Vagina (tissue), 2 donors: ENCODE measurements at places on chromosomes 3 and 15. TPM values are rescaled to one million over a fixed set of nuclear protein-coding genes. Genes with fewer than 3 reads are reported as not detected.

- no peak for DNase-seq
These were observed 844.5 kb downstream of the TBL1XR1 start for GRCh38 chr3:176352716-176353334.

- DNase-seq, result no peak
These were observed 5.1 kb downstream of the PDCD10 start for GRCh38 chr3:167729591-167729990.

GRCh38 chr3:132788301-132788671, 66.1 kb upstream of the NPHP3 start:
- DNase-seq, result no peak

DNA sequence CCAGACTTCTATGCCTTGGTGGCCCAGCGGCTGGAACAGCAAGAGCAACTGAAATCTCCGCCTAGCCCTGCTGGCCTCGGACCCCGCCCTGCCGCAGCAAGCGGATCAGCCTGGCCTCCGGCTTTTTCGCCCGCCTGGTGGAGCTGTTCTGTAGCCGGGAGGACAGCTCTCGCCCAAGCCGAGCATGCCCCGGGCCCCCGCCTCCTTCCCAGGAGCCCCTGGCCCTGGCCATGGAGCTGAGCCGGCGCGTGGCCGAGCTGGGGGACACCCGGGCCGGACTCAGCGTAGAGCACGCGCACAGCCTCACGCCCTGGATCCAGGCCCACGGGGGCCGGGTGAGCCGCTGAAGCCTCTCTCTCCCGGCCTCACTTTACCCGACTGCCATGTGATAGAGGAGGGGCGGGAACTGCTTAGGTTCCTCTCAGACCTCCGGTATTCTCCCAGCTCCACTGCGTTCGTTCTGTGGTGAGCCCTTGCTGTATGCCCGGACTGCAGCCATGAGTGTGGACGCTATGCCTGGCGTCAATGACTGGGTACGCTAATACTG, 24.1 kb upstream of the MRPL3 start:
- no peak for DNase-seq

GRCh38 chr3:85304360-85304964, 345.7 kb downstream of the CADM2 start:
- DNase-seq, result no peak

- no peak for DNase-seq
These were observed 392.4 kb upstream of the PROK2 start for GRCh38 chr3:72177075-72178050.

GRCh38 chr3:190178779-190179178, 58.1 kb upstream of the P3H2 start:
- DNase-seq, result no peak

DNA sequence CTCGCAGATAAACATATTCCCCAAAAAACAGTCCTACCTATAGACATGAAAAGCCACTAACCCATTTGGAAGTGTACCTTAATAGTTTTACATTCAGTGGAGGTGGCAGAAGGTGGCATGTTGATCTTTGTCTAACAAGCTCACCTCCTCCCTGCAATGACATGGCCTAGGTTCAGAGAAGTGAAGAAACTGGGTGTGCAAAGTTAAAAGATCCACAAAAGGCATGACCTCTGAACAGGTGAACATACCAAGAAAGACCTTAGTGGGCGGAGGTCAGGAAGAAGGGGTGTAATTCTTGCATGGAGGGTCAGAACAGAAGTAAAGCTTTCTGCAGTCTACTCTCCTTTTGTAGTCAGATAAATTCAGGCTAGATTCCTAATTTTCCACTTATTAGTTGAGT, 822 bp downstream of the MRPL3 start:
- no peak for DNase-seq

GRCh38 chr15:81181220-81181619, 15.5 kb upstream of the IL16 start:
- no peak for DNase-seq

ARHGEF3 gene
- 17.4 TPM for total RNA-seq

FAM3D gene
- 13.5 TPM for total RNA-seq

ARMC8 gene
- total RNA-seq, result 55.0 TPM
